Neural crest cell (in vitro differentiated cells): ENCODE measurements at places on chromosomes 3 and 15.

DNA sequence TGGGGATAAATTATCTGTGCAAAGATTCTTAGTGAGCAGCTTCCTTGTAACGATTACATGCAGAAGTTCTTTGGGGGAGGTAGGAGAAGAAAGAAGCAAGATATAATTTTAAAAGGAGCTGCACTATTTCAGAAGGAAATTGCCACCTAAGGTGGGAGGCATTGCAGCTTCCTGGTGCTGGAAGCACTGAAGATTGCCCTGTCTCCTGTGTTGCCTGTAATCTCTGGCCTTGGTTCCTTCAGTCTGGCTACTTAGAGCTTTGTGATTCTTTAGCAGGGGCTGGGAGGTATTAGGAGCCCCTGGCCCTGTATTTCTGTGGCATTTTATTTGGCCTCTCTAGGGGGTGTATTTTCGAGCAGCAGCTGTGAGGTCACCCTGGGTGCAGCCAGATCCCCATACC is 35.5 kb downstream of the CACNA2D3 start:
- no peak for DNase-seq

DNA sequence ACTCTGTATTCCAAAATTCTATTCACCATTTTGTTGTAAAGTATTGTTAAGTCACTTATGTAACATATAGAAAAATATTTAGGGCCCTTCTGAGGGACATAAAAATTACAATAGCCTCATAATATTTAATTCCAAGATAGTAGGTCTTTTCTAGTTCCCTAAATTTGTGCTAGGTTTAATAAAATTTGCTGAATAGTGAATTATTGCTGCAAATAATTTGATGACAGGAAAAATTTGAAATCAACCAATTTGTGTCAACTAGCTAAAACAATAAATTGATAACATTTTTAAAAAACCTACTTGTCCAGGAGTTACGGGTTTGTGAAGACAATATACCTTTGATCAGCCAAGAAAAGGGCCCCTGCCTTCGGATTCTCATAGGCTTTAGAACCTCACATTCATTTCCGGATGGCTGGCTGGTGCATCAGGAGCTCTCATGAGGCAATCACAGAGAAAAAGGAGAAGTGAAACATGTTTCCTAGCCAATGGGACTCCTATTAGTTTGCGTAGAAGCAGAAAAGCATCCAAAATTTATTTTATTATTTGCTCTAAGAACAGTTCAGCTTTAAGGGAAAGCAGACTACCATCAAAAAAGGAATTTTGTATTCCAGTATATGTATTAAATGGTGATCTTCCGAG is 177.2 kb downstream of the LRRC3B start:
- DNase-seq: no peak

- no peak for DNase-seq
Observed at GRCh38 chr15:73809728-73810501, 56.8 kb upstream of the INSYN1 start.

- no peak for DNase-seq
Observed at GRCh38 chr3:69339760-69340159, 46.1 kb downstream of the FRMD4B start.

- no peak for DNase-seq
Observed at GRCh38 chr3:133477487-133477886, 77.6 kb downstream of the BFSP2 start.

DNA sequence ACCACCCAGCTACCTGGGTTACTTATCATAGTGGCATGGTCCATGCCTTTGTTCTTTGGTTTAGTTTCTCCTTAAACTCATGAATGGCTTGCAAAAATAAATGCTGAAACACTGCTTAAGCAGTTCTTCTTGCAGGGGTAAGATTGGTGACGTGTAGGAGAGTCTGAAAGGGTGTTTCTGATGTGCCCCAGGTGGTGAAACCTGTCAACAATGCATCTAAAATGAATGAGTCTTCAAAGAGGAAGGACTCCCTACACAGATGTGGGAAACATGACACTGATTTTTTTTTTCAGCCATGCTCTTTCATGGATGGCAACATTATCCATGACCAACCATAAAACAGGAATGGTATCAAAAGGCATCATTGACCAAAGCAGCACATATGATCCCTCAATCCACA is 72.0 kb downstream of the KCNH8 start:
- no peak for DNase-seq

DNA sequence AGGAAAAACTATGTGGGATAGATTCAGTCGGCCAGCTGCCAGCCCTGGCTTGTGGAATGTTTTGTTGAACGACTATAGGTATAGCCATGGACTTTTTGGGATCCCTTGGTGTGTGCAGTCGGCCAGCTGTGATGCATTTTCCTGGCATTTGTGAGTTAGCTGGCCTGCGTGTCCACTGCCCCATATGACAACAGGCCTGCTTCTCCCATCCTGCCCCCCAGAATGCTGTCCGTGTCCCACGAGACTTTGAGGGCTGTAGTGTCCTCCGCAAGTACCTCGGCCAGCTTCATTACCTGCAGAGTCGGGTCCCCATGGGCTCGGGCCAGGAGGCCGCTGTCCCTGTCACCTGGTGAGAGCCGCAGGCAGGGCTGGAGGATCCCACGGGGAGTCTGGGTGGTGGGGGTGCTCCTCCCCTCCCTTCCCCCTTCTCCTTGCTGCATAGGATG is 23.6 kb downstream of the PTPN23 start:
- no peak for DNase-seq

- DNase-seq: no peak
Observed at GRCh38 chr15:39746714-39747276, 35.8 kb downstream of the FSIP1 start.

DNA sequence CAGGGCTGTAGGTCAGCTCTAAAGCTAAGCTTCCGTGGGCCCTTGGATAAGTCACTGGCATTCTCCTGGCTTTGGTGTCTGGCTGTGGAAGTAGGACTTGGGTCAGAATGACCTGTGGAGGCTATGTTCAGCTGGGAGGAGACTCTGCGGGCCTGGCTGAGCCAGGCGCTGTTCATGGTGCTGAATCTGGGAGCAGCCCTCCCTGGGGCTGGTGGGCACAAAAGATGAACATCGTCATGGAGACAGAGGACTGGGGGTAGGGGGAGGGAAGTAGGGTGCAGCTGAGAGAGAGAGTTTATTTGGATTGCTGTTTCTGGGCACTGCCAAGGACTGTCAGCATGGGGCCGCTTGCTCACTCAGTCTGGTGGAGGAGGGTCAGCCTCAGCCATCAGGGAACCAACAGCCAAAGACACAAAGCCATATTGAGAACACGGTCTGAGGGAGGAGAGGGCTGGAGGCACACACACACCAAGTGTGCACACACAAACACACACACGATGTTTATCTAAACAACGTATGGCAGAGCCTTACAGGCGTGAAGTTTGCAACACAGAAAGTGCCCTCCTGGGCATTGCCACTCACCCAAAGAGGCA is 120.7 kb upstream of the LINGO1 start:
- DNase-seq: peak; percentile 73

DNA sequence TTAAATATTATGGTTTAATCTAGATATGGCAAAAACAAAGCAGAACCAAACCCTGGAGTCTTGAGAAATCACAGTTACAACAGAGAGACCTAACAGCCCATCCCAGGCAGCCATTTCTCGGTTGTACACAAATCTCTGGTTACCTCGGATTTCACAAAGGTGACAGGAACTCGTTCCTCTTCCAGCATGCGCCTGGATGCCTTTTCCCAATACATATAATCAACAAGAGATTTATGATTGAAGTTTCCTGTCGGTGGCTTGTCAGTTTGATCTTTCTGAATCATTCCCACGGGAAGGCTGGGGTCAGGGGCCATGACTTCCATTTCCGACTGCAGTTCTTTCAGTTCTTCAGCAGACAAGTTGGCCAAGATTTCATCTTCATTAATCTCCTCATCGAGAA is 445 bp downstream of the LMOD3 start:
- no peak for DNase-seq

GRCh38 chr3:56928379-56929068 is 126.8 kb upstream of the ARHGEF3 start:
- no peak for DNase-seq

DNA sequence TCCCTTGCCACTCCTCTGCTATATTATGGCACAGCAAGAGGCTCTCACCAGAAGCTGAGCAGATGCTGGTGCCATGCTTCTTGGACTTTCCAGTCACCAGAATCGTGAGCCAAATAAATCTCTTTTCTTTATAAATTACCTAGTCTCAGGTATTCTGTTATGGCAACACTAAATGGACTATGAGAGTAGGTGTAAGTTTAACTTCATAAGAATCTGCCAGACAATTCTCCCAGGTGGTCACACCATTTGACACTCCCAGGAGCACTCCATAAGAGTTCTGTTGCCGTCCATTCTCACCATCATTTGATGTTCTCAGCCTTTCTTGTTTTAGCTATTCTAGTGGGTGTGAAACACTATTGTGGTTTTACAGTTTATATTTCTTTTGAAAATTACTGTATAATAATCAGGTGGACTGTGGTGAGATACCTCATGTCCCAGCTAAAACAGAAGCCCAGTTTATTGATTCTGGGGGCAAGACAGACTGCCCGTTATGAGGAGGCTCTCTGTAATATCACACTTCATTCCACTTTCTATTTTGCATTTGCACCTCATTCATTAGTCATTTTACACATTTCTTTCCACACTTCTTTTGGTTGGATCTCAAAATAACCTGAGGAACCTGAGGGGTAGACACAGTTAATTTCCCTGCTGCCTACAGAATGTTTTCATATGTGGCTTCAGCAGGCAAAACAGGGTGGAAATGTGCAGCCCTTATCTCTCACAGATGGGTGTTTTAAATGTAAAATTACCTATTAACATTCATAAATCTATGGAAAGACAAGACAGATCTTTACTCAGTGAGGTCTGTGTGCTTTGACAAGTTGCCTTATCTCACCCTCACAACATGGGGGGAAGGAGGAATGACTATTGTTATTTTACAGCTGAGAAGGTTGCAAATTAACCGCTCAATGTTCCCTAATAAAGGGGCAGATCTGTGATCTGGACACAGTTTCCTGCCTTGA is 42.1 kb downstream of the CDCP1 start:
- DNase-seq: no peak

DNA sequence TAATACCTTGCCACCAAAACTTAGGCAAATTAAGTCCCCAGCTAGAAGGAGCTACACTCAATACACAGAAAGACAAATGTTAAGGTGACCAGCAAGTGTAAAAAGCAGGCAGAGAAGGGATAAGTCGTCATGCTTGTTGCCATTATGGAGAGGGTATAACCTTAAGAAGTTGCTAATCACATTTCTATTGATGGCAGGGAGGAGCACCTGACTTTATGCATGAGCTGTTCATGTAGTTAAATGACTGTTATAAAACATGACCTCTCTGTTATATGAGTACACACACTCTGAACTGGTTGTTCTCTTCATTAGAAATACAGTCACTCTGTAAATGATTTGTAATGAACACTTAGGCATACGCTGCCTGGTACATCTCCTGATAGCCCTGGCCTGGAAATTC is 6.6 kb upstream of the CCNL1 start:
- DNase-seq: no peak

GRCh38 chr3:43181202-43181821 is 75.4 kb upstream of the POMGNT2 start:
- DNase-seq: no peak

- DNase-seq: no peak
Observed at GRCh38 chr15:60222404-60222803, 175.4 kb downstream of the ANXA2 start.

DNA sequence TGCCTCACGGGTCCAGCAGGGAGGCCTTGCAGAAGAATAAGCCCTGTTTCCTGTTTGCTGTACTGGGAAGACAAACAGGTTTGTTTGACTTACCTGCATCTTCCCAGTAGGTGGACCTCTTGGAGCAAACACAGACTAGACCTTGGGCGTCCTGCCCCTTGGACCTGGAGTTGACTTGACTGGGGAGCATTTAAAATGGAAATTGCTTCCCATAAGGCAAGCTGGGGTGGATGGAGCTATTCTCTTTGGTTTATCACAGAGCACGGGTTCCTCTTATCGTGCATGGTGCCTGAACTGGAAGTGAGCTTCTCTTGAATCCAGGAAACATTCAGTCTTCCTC is 151.4 kb downstream of the RPLP1 start:
- no peak for DNase-seq

GRCh38 chr3:129586746-129587430 is 19.6 kb downstream of the PLXND1 start:
- DNase-seq: no peak

DNA sequence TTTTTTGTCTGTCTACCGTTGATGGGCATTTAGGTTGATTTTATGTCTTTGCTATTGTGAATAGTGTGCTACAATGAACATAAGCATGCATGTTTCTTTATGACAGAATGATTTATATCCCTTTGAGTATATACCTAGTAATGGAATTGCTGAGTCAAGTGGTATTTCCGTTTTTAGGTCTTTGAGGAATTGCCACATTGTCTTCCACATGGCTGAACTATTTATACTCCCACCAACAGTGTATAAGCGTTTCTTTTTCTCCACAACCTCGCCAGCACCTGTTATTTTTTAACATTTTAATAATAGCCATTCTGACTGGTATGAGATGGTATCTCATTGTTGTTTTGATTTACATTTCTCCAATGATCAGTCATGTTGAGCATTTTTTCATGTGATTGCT is 89.6 kb upstream of the GALNT15 start:
- no peak for DNase-seq

DNA sequence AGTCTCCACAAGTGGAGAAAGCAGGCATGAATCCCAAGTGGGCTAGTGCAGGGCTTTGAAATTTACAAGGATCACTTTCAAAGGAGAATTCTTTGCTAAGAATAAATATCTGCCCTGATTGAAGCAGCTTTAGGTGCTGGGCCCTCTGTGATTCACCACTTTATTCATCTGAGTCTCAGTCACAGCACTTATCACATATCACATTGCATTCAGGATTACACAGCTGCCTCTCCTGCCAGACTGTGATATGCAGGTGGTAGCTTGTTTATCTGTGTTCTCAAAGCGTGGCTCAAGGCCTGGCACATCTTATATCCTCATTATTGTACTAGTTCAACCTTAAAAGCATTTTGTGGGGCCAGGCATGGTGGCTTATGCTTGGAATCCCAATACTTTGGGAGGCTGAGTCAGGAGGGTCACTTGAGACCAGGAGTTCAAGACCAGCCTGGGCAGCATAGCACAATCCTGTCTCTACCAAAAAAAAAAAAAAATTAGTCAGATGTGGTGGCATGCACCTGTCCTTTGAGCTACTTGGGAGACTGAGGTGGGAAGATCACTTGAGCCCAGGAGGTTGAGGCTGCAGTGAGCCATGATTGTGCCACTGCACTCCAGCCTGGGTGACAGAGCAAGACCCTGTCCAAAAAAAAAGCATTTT is 156.9 kb upstream of the EIF1B start:
- DNase-seq: no peak

- no peak for DNase-seq
Observed at GRCh38 chr3:167820102-167820865, 84.8 kb downstream of the SERPINI1 start.

DNA sequence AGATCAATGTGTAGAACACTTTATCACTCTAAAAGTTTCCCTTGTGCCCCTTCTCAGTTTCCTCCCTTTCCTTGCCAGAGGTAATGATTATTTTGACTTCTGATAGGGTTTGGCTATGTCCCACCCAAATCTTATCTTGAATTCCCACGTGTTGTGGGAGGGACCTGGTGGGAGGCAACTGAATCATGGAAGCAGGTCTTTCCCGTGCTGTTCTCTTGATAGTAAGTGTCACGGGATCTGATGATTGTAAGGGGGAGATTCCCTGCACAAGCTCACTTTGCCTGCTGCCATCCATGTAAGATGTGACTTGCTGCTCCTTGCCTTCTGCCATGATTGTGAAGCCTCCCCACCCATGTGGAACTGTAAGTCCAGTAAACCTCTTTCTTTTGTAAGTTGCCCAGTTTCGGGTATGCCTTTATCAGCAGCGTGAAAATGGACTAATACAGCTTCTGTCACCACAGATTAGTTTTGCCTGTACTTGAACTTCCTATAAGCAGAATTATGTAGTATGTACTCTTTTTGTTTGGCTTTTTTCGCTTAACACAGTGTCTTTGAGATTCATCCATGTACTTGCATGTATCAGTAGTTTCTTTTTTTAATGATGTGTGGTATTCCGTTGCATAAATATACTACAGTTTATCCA is 7.2 kb downstream of the FEM1B start:
- no peak for DNase-seq
